ENCODE measurements at places on chromosomes 1 and 21. TPM values are rescaled to one million over a fixed set of nuclear protein-coding genes. Genes with fewer than 3 reads are reported as not detected.

The FCGR2B gene
- total RNA-seq = 0.94 TPM

GRCh38 chr1:114037962-114038816 lies 58.9 kb downstream of the OLFML3 start:
- no peaks in the 10 kb centered on the region for H3K4me1 ChIP-seq
- no peak overlapping the region for H3K27ac ChIP-seq
- H3K4me3 ChIP-seq = no peak overlapping the region
- DNase-seq = no peak

The F13B gene
- not detected for total RNA-seq

The CIART gene
- total RNA-seq = 0.67 TPM

The TSEN15 gene
- 34.0 TPM for total RNA-seq

DNA sequence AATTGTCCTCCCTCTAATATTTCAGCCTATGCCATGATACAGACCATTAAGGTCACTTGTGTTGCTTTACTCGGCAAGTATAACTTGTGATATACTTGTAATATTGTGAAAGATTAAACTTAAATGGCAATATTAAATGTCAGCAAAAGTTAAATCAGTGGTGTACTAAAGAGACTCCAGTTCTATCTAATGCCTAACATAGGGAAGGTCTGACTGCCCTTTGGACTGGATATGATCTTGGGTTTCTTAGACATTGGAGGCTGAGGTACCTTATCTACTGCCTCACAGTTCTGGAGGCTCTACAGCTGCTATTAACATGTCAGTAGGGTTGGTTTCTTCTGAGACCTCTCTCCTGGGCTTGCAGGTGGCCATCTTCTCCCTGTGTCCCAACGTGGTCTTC lies 89.9 kb downstream of the MT1HL1 start:
- no peak overlapping the region for H3K4me3 ChIP-seq
- no peaks in the 10 kb centered on the region for H3K27me3 ChIP-seq
- DNase-seq = no peak
- H3K27ac ChIP-seq = no peak overlapping the region
- H3K36me3 ChIP-seq = no peaks in the 10 kb centered on the region

DNA sequence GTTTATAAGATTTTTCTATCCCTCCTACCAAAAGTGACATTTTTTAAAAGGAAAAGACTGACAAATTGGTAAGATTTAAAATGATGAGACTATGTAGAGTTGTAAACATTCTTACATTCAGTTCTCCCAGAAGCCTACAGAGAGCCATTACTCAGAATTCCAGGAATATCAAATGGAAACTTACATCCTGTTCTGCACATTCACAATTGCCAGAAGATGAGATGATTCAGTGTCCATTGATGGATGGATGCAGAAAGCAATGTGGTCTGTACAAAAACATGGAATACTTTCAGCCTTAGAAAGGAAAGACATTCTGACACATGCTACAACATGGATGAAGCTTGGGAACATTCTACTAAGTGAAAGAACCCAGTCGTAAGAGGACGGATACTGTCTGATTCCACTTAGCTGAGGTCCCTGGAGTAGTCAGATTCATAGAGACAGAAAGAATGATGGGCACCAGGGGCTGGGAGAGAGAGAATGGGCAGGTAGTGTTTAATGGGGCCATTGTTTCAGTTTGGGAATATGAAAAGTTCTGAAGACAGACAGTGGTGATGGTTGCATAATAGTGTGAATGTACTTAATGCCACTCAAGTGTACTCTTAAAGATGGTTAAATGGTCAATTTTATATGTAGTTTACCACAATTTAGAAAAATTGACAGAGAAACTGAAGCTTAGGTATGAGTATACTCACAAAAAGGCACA lies 16.6 kb downstream of the MX1 start:
- H3K27me3 ChIP-seq = no peaks in the 10 kb centered on the region
- H3K4me1 ChIP-seq = no peaks in the 10 kb centered on the region
- peaks cover 92% of the 10 kb centered on the region for H3K36me3 ChIP-seq
- no peak overlapping the region for H3K27ac ChIP-seq

DNA sequence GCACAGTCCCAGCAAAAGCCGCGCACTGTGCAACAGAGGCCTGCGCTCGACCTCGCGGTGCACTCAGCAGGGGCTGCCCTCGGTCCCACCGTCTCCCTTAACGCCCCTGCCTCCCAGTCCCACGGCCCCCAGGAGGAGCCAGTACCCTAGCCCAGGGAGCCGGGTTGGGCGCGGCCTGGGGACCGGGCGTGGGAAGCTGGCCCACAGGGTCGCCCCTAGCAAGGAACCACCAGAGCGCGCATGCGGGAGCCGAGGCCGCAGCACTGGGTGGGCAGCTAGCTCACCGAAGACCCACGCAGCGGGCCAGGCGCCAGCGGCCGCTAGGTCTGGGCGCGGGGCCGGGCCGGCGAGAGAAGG lies 21.6 kb upstream of the ZNF678 start:
- H3K27ac ChIP-seq = no peak overlapping the region
- H3K36me3 ChIP-seq = no peaks in the 10 kb centered on the region
- no peak for DNase-seq
- H3K4me1 ChIP-seq = peaks cover 9% of the 10 kb centered on the region
- no peaks in the 10 kb centered on the region for H3K27me3 ChIP-seq
- H3K4me3 ChIP-seq = peak overlapping the region; percentile 52

DNA sequence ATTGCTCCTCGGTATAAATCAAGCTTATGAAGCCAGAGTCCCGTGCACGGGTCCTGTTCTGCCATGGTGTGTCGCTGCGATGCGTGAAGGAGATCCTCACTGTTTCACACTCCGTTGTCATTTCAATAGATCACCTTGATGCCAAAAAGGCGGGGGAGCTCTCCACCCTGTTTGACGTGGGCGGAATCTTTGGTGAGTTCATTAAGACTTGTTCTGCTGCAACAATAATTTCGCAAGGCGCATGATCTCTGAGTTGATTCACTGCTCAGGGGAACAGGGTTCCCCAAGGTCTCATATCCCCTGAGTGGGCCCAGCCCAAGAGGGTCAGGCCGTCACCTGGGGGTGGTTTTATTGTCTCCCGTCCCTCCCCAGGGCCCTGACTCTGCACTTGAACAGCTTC lies 50.0 kb downstream of the SLC37A1 start:
- no peak overlapping the region for H3K27ac ChIP-seq
- no peak overlapping the region for H3K4me3 ChIP-seq
- no peaks in the 10 kb centered on the region for H3K27me3 ChIP-seq
- no peak for DNase-seq
- peaks cover 35% of the 10 kb centered on the region for H3K36me3 ChIP-seq
- no peaks in the 10 kb centered on the region for H3K4me1 ChIP-seq

DNA sequence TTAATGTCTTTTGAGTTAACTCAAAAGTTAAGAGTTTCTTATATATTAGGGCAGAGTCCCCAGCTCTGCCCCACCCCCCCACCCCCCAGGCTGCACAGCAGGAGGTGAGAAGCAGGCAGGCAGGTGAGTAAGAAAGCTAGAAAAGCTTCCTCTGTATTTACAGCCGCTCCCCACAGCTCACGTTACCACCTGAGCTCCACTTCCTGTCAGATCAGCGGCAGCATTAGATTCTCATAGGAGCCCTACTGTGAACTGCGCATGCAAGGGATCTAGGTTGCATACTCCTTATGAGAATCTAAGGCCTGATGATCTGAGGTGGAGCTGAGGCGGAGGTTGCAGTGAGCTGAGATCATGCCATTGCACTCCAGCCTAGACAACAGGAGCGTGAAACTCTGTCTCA lies 81.9 kb downstream of the SIM2 start:
- no peaks in the 10 kb centered on the region for H3K36me3 ChIP-seq
- H3K4me1 ChIP-seq = no peaks in the 10 kb centered on the region

DNA sequence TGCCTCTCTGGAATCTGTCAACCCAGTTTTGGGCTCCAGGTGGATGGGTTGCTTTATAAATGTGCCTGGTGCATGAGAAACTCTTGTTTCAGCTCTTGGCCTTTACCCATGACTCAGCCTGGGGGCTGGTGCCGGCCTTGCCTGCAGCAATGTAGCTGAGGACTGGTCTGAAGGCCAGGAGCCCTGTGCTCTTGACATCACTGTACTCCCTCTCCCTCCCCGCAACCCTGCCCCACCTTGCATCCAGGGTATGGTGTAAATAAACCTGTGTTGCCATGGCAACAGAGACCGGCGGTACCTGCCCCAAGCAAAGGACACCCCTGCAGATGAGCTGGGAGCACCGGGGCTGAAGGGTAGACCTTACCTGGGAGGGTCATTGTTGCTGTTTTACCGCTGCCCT lies 13.3 kb downstream of the FAM151A start:
- H3K27ac ChIP-seq = no peak overlapping the region
- H3K36me3 ChIP-seq = no peaks in the 10 kb centered on the region
- H3K4me3 ChIP-seq = no peak overlapping the region

- H3K4me1 ChIP-seq = no peaks in the 10 kb centered on the region
- H3K27ac ChIP-seq = no peak overlapping the region
- DNase-seq = no peak
- H3K4me3 ChIP-seq = no peak overlapping the region
Observed at GRCh38 chr1:15540186-15540585, 13.5 kb downstream of the DNAJC16 start.
